ENCODE measurements at places on chromosomes 7 and 10.

- no peak for DNase-seq
These were observed 9.5 kb upstream of the SUN1 start for GRCh38 chr7:822692-823276.

DNA sequence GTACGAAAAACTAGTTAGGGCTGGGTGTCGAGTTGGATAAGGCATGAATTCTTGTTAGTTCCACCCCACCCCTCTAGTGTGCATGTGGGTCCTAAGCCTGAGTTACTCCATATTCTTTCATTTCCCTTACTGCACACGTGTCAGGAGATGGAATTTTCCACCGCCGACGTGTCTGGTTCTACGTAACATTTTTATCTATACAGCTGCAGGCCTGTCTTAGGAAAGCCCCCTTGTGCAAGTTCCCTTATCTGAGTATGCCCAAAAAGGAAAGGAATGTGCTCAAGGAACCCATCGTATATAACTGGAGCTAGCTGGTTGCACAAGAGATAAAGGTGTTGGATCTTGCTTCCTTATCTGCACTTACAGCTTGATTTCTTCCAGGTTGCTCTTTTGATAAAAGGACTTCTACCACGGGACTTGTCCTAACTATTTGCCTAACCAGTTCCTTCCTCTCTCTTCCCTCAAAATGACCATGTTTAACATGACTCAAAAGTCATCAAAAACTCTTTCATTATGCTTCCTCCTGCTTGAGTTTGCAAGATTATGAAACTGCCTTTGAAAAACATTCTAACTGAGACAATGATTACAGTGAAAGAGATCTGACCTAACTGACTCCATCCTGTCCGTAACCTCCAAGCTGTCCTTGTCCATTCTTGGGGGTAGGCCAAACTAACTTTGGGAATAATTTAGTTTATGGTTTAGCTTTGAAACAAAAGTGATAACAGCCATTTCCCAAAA lies 181.4 kb downstream of the AKR1D1 start:
- no peak for DNase-seq

DNA sequence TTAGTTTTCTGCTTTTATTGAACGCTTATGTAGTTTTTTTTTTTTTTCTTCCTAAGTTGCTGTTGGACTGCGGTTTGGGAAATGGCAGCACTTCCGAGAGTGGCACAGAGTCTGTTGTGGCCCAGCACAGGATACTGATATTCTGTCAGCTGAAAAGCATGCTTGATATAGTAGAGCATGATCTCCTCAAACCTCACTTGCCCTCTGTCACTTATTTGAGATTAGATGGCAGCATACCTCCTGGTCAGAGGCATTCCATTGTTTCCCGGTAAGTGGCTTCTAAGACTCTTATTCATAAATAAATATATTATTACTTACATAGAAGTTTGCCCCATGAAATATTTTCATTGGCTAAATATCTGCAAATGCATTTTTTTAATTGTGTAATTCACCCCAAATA lies 101.1 kb downstream of the BTAF1 start:
- no peak for DNase-seq

GRCh38 chr10:69880301-69881081 lies 78.8 kb downstream of the COL13A1 start:
- no peak for DNase-seq

DNA sequence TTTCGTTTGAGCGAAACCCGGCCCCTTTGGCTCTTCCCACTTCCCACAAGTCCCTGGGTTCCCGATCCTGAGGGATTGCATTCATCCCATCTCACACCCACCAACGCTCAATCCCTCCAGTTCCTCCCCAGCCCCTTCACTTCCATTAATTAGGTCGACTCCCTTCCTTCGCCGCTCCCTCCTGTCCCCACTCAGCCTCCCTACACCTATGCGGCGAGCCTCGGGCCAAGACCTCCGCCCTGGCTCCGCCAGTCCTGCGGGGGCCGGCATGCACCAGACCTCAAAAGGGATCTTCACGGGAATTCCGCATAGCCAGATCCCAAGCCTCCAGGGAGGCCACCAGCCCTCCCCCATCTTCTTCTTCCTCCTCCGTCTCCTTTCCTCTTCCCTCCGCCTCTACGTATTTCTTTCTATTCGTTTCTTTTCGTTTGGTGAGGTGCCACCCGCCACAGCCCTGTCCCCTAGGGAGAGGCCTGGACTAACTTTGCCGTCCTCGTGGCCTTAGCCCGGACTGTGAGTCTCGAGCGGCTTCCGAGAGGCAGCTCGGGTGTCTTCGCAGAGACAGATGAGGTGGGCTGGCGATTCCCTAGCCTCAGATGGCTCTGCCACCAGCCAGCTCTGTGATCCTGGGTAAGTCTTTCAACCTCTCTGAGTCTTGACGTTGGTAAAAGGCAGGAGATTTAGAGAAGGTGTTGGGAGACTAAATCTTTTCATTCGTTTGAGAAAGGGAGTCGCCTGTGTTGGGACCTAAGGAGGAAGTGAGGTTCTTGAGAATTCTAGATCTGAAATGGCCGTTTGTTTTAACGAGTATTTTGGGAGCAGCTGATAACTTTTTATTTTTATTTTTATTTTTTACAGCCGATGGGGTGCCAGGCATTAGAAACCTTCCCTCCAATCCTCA lies 8.1 kb upstream of the LBX1 start:
- DNase-seq = no peak

DNA sequence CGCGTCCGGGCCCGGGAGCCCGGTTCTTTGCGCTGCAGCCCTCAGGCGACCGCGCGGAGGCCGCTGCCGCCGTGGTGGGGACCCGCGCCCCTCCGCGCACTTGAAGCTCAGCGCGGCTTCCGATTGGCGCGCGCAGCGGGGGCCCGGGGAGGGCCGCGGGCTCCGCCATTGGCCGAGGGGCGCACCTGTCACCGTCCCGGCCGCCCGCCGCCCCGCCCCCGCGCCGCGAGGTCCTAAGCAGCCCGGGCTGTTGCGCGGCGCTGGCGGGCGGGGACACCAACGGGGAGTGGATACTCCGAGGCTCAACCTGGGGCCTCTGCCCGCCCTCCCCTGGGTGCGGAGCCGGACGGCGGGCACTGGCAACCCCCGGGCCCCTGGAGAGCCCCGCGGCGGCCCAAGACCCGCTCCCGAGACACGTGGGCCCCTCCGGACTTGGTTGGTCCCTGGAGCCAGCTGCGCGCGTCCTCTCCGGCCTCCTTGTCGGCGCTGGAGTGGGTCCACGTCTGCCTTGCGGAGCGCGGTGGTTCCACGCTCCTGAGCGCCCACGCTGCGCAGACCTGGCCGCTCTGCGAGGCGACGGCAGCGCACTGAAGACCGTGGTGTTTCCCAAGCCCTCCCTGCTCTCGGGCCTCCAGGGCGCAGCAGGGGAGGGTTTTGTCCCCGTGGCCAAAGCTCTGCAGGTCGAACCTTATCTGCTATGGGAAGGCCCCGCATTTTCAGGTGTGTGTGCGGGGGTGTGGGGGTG lies at the start of gene MNX1:
Gene MNX1, minus strand, starts transcription at position 76 of the 745 bp plus-strand sequence. CDS start 313 bp downstream, outside the sequence.
- DNase-seq = no peak

- no peak for DNase-seq
These were observed 28.8 kb downstream of the PFKP start for GRCh38 chr10:3096149-3096548.

- DNase-seq = peak; percentile 75
These were observed 473.8 kb downstream of the KCNMA1 start for GRCh38 chr10:77163670-77164348.

- DNase-seq = peak; percentile 43
These were observed 52.6 kb upstream of the CAPZA2 start for GRCh38 chr7:116809636-116810266.

DNA sequence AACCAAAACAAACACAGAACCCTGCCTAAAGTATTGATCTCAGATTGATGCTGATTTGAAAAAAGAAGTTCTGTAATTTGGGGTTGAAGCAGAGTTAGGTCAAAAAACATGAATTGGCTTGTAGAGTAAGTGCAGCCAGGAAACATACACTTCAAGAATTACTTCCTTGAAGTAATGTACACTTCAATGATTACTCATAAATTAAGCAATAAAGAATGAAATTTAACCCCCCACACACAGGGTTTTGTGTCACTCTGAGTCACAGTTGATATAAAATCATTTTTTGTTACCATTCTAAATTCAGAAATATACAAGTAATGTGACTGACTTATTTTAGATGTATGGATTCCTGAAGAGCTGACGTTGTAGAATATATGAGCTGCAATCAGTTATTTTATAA lies 622.2 kb downstream of the POM121L12 start:
- no peak for DNase-seq

- no peak for DNase-seq
These were observed 467.6 kb upstream of the FOXK1 start for GRCh38 chr7:4214291-4215155.

DNA sequence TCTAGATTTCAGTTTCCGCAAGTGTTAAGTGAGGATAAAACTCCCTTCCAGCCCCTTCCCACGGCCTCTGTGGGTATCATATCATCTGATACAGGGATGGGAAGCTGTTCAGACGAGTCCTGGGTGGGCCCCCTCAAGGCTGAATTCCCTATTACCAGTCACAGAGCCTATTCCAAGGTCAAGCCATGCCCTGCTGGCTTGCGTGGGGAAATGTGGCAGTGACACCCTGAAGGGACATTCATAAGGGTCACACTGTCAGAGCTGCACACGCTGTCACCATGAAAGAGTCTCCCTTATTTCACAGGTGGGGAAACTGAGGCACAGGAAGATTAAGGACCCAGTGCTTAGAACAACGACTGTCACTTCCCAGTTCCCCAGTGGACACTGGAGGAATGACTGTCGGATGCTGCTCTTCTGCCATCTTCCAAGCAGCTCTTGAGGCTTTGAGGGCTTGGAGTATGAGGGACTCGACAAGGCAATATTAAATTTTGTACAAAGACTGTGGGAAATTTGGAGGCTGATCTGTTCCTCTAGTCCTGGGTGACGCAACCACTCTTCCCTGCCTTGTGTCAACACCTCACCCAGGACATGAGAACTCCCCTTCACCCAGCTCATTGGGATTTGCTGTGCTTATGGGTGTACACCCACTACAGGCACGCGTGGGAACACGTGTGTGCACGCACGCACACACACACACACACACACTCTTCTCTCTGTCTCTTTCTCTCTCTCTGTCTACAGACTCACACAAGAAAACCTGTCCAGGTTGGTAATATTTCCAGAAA lies 386.0 kb downstream of the RPS24 start:
- DNase-seq = no peak

DNA sequence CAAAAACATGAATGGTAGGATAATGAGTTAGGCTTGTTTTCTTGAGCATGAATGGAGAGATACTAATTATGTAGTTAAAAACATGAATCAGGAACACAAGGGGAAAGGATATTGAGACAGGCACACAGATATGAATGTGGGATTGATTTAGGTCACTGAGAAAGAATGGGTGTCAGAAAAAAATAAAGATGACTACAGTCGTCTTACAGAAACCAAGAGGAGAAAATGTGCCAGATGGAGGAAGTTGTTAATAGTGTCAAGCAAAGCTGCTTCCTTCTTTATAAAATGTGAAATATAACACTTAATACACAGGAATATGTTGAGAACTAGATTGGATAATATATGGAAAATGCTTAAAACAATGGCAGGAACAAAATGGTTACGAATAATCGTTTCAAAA lies 173.3 kb upstream of the BET1 start:
- no peak for DNase-seq

- no peak for DNase-seq
These were observed 561.8 kb downstream of the ATRNL1 start for GRCh38 chr10:115654961-115655360.

GRCh38 chr7:40720416-40720815 lies 585.6 kb downstream of the SUGCT start:
- DNase-seq = no peak

GRCh38 chr7:93092757-93093370 lies 24.9 kb downstream of the SAMD9 start:
- peak; percentile 25 for DNase-seq

DNA sequence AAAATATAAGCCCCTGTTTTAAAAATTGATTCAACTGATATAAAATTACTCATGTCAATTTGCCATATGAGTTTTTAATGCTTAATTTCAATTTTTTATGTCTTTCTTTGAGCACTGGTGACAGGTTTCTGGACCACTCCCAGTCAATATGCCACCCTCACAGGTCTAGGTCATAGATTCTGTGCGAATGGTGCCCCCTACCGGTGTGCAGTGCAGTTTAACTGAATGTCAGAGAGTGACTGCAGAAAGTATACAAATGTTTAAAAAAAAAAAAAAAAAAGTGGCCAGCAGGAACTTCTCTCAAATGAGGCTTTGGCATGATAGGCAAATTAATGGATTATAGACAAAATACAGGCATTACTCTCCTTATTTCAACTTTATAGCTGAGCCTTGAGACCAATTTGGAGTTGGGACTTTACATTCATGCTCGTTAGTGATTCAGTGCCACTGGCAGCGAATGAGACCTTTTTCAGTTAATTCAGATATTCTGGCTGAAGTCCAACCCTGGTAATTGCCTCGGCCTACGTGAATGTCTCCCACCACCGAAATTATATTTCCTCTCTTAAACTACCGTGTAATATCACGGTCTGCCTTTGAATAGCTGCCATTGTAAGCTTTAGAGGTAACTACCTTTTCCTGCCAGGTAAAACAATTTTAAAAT lies 427.6 kb downstream of the PHTF2 start:
- DNase-seq = peak; percentile 22

DNA sequence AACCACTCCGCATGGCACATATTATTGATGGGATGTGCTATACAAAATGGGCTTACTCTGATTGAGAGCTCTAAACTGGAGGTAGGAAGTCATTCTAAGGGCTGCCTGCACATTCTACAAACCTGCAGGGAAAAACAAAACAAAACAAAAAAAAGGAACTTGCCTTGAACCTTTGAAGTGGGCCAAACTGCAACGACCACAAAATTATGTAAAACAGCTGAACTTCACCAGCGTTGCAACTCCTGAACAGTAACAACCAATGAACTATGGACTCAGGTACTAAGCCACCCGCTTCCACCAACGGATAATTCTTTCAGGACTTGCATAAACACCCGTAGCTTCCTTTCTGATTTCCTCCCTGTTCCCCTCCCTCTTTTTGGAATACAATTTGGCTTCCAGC lies 80.4 kb downstream of the ZNF248 start:
- DNase-seq = no peak

DNA sequence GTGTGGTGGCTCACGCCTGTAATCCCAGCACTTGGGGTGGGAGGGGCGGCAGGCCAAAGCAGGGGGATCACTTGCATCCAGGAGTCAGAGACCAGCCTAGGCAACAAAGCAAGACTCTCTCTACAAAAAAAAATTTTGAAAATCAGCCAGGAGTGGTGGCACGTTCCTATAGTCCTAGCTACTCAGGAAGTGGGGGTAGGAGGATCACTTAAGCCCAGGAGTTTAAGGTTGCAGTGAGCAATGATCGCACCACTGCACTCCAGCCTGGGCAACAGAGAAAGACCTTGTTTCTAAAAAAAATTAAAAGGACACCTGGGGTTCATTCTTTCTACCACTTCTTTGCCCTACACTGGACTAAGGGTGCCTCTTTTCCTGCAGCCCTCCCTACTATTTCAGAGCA lies 15.1 kb downstream of the WAPL start:
- DNase-seq = no peak
